ENCODE measurements at places on chromosomes 7 and 10.
A peak's percentile ranks its signal among the peaks of the same experiment; 100 is the strongest.

DNA sequence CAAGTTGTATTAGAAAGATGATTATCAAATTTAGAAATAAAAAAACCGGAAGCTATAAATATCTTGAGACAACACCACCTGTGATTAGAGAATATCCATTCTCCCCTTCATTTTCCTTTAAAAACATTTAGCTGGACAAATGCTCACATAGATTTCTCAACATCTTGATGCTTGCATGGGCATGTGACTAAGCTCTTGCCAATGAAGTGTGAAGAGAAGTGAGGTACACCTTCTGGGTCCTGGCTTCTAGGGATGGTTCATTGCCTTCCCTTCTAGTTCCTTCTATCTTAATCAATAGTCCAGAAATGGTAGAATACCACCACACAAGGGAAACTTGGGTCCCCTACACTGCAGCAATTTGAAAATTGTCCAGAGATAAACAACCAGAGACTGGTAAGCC lies 41.0 kb downstream of the WAPL start:
- DNase-seq: no peak

DNA sequence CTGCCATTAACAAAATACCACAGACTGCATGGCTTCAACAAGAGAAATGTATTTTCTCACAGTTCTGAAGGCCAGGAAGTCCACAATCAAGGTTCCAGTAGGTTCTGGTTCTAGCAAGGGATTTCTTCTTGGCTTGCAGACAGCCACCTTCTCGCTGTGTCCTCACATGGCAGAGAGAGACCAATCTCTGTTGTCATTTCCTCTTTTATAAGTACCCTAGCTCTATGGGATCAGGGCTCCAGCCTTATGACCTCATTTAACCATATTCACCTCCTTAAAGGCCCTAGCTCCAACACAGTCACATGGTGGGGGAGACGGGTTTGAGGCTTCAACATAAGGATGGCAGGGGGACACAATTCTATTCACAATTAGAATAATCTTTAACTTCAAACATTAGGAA lies 23.6 kb downstream of the ABI1 start:
- no peak for DNase-seq

DNA sequence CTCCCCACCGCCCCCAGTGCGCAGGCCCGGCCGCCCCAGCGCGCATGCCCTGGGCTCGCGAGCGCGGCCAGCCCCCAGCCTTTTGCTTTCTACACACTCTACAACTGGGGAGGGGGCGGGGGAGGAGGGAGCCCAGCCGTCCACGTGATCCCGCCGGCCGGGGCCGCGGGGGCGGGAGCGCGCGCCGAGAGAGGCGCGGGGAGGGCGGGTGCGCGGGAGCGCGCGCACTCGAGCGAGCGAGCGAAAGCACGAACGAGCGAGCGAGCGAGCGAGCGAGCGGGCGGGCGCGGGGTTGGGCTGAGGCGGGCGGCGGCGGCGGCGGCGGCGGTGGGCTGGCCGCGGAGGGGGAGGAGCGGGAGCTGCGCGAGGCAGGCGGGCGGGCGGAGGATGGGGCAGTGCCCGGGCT lies at the start of gene AUTS2:
TSS of gene AUTS2 (plus strand) at position 395 of the 406 bp plus-strand sequence. CDS start 1,179 bp downstream, outside the sequence.
- DNase-seq: peak; percentile 28

DNA sequence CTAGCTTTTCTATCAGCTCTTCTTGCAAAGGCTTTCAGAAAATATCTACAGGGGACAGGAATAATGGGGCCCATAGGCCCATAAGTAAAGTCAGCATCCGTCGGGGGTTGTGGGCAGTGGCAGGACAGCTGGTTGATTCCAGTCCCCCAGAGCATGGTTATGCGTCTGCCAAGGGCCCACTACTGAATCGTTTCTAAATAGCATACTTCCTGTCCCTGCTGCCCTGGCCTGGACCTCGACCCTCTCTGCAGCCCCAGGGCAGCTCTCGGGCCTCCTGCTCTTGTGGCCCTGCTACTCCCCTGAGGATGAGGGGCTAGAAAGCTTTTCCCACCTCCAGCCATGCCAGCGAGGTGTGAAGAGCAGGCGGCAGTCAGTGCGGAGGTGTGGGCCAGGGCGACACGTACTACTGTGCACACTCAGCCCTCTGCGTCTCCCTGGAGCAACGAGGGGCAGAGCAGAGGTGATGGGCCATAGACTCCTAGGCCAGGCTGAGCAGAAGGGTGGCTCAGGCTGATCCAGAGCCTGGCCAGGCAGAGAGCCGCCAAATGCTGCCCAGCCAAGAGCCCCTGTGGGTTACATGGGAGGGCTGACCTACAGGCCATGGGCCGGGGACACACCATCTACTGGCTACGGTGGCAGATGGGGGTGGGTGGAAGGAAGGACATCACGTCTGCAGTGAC lies 4.7 kb upstream of the OPN4 start:
- DNase-seq: no peak

DNA sequence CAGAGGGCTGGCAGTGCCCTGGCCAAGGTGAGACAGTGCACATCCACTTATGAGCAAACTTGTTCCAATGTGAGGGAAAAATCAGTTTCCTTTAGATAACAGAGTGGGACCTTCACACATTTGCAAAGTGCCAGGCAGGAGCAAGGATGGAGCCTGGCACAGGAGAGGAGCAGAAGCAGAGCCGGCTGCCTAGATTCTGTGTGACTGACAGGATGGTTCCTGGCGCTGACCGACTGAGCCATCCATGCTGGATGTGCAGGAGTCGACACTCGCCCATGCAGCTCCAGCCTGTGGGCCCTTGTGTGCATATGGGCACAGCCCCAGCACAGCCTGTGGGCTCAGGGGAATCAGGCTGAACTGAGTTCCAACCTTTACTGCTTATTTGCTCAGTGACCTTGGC lies 346.5 kb downstream of the GRID1 start:
- no peak for DNase-seq

GRCh38 chr10:44177610-44178009 lies 207.3 kb downstream of the CXCL12 start:
- no peak for DNase-seq

- DNase-seq: no peak
Observed at GRCh38 chr7:28151965-28152364, 28.6 kb downstream of the JAZF1 start.

DNA sequence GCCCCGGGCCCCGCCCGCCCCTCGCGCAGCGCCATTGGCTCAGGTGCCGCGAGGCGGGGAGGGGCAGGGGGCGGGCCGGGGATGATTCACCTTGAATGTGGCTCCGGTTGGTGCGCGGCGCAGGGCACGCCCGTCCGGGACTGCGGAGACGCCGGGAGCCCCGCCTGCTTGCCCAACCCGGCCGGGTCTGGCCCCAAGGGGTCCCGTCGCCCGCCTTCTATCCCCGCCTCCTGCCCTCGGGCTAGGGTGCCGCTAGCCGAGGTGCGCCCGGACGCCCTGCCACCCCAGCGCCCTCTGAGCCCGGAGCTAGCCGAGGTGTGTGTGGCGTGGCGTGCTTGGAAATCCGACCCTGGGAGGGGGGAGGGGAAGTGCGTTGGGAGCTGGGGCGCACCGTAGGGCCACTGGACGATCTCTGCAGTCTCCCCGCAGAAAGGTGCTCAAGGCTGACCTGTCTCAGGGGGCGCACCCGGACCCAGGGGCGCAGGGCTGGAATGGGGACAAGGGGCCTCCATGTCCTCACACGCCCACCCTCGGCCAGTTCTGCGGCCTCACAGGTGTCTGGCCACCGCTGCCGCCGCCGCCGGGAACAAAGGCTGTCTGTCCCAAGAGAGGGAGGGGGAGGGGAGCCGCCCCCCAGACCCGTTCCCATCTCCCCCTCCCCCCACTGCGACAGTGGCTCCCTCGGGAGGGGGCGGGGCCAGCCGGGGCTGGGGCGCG lies 168.9 kb downstream of the NRF1 start:
- peak; percentile 61 for DNase-seq

- no peak for DNase-seq
Observed at GRCh38 chr10:130656187-130656575, 520.0 kb downstream of the GLRX3 start.

- DNase-seq: no peak
Observed at GRCh38 chr10:82768040-82768439, 893.0 kb downstream of the NRG3 start.

DNA sequence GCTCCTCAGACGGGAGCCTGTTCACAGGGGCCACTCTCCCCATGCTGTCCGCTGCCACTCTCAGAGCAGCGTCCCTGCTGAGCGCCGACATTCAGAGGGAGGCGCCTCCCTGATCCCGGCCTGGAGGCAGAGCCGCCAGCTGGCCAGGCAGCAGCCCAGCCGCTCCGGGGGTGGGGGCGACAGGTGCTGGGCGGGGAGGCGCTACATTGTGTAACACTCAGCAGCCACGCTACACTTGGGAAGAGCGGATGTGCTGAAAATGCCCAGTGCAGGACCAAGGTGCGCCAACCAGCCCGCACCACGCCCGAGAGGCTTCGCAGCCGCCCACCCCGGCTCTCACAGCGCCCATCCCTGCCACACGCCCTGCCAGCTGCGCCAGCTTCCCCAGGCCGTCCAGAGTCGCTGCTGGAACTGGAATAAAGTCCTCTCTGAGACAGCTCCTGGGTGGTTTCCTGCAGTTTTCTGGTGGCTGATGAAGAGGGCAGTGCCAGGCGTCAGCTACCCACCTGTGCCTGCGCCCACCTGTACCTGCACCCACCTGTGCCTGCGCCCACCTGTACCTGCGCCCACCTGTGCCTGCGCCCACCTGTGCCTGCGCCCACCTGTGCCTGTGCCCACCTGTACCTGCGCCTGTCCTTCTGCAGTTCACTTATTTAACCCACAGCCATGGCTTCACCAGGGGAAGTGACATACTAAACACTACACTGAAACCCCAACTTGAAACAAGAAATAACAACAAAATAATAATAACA lies 25.7 kb downstream of the STK32C start:
- peak; percentile 41 for DNase-seq

DNA sequence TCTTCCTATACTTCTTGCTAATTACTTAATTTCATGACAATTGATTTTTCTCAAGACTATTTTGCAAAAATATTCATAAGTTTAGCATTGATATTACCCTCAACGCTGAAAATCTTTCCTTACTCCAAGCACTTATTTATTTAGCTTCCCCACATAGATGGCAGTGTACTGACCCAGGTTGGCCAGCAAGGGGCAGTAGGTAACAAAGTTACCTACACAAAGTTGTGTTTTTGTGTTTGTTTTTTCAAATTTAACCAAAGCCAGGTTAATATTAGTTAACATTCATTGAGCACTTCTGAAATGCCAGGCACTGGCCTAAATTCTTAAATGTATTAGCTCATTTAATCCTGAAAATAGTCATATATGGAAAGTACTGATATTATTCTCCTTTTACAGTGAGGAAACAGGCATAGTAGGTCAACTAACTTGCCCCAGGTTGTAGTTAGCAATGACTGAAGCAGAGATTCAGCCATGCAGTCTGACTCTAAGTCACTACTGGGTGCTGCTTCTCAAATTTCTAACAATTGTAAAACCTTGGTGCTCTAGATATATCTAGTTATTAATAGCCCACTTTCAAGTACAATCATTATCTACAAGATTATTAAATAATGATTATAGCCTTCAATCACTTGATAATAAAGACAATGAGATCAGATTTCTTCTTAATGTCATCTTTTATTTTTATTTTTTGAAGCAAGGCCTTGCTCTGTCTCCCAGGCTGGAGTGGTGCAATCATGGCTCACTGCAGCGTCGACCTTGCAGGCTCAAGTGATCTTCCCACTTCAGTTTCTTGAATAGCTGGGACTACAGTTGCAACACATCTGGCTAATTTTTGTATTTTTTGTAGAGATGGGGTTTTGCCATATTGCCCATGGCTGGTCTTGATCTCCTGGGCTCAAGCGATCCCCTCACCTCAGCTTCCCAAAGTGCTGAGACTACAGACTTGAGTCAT lies 5.8 kb upstream of the GGCT start:
- no peak for DNase-seq

Data from NCI-H1436 treated with DMSO at 0.1 percent for 48 hours (cell line).